ENCODE measurements at places on chromosomes 5 and 9.

DNA sequence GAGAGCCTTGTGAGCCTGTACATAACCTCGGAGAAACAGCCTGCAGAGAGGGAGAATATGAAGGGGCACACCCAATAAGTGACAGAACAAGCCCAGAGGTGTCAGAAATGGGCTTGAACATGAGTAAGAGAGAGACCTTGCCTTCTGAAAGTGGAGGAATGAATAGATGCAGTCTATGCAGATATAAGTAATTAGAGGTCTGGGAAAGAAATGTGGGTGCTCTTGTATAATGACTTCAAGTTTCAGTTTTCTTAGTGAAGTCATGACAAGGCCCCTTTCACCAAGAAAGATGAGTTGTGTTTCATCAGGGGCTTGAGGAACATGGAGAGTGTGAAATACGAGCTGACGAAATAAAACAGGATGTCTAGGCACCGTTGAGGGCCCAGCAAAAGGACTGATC lies 15.1 kb downstream of the GRAMD2B start:
- DNase-seq, result no peak

DNA sequence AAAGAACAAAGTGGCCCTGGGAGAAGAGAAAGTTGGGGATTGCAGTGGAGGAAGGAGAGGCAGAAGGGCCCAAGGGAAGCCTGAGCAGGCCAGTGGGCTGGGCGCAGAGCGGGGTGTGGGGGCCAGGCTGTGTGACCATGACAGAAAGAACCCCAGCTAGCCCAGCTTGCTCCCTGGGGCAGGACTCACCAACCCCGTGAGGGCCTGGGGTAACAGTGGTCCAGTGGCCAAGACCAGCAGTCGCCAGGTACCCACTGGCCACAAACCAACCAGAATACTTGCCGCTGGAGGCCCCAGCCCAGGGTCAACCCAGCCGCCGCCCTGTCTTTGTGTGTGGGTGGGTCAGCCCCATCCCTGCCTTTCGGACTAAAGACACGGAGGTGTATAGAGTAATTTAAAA lies 146.5 kb downstream of the CACNA1B start:
- no peak for DNase-seq

GRCh38 chr9:80175286-80176150 lies 603.8 kb downstream of the TLE4 start:
- no peak for DNase-seq

DNA sequence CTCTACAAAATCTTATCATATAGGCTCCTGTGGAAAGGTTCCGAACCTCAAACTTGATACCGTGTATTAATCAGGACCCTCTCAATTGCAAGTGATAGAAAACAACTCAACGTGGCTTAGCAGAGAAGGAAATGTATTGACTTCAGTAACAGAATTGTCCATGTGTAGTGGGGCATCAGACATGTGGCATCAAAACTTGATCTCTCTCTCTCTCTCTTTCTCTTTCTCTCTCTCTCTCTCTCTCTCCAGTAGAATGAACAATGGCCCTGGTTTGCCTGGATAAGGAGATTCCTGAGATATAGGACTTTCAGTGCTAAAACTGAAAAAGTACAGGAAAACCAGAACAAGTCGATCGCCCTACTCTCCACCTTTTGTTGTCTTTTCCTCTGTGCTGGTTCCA lies 168.2 kb downstream of the DRD1 start:
- no peak for DNase-seq

- DNase-seq, result no peak
Measured at GRCh38 chr5:140182075-140182711, 7.2 kb downstream of the CYSTM1 start.

GRCh38 chr5:88657906-88658775 lies 224.8 kb downstream of the MEF2C start:
- DNase-seq, result no peak

GRCh38 chr5:3288325-3288724 lies 307.3 kb upstream of the IRX1 start:
- no peak for DNase-seq

GRCh38 chr5:149886692-149887470 lies 57.7 kb downstream of the PDE6A start:
- DNase-seq, result no peak

DNA sequence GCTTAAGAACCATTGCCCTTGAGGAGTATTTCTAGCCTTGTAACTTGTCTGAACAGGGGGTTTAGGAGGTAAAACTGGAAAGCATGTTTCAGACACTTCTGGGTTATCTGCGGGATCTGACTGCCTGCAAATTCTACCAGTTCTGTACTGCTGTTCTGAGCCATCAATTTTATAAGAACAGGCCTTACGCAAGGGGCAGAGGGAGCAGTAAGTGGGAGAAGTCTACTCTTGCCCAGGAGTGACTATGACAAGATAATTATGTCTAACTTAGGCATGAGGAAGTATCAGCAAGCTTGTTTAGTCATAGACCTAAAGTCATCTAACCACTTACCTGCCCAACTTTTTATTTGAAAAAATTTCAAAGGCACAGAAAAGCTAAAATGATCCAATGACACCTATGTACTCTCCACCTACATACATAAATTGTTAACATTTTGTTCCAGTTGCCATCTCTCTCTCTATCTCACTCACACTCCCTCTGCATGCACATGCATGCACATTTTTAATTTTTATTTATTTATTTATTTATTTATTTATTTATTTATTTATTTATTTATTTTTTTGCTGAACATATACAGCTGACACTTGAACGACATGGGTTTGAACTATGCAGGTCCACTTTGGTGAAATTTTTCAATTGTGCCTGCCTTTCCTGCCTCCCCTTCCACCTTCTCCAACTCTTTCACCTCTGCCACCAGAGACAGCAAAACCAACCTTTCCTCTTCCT lies 18.4 kb upstream of the DEPDC1B start:
- no peak for DNase-seq

DNA sequence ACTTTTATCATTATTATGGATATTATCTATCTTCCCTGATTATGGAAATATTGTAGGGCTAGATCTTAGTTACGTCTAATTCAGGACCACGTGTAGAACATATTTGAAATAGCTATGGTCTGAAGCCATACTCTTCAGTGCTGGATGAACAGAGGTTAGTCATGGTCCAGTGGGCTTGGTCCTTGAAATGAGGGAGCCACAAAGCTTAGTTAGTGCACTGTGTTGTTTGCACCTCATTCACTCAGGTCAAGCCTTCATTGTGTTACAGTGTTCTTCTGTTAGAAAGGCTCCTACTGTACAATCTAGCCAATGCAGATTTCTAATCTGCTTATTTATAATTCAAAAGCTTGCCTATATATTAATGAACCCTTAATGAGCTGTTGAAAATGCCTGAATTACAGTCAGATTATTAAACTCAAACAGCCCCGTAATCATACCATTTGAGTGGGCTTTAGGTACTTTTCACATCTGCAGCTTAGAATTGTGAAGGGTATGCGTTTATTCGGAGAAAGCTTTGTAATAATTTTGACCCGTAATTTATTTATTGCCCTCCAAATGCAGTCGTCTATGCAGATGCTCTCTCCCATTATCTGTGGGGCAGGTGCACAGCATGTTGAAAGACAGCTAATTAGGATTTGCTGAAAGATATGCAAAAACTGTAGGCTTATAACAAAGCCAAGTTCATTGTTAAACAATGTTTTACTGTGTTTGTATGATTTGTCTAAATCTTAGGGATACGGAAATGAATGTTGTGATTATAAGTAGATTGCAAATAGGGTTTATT lies 164.9 kb downstream of the PBX3 start:
- no peak for DNase-seq

DNA sequence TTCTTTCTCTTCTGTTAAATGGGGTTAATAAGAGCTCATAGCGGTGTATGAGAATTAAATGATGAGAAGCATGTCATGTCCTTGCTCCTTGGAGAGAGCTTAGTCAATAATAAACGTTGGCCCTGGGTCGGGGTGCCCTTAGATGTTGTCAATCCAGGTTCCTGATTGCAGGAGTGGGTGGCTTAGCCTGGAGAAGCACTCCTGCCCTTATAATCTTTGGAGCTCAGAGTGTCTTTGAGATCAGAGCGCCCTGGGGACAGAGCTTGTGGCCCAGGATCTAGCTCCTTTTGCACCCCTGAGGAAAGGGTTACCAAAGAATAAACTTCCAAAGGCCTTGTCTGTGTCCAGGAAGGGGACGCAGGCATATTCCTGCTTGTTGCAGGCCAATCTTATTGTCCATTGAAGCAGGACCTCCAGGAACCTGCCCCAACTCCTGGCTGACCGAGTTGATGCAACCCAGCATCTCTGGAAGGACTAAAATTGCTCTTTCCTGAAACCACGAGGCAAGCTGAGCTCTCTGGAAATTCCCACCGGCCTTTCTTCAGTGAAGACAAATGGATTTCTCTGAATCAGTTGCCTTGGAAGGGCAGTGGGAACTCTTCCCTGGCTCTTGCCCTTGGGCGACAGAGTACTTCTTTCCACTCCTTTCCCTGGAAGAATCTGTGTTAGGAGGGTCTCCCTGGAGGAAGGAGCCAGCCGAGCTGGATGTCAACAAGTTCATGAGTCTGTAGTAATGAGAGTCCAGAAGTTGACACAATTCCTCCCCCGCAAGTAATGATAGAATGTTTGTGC lies 6.4 kb upstream of the AMBP start:
- no peak for DNase-seq

DNA sequence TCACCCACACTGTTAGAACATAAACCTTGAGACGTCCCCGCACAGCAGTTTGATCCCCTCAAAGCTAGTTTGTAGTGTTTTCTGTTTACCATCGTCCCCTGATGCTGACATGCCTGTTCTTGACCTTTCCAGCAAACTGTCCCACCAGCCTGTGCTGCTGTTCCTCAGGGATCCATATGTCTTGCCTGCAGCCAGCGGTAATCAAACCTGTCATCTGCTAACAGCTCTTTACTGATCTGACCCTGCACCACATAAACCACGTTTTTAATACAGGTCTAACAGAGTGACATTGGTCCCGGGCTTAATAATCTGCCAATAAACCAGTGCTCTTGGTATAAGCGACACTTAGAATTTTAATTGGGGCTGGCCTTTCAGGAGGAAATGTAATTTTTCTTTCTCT lies 34.7 kb downstream of the PPIC start:
- no peak for DNase-seq

DNA sequence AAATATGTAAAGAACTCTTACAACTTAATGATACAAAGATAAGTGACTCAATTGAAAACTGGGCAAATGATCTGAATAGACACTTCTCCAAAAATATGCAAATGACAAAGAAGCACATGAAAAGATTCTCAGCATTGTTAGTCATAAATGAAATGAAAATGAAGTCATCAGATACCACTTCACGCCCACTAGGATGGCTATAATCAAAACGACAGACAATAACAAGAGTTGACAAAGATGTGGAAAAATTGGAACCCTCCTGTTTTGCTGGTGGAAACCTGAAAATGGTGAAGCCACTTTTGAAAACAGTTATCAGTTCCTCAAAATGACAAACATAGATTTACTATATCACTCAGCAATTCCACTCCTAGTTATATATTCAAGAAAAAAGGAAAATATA lies 7.9 kb upstream of the SYK start:
- no peak for DNase-seq

DNA sequence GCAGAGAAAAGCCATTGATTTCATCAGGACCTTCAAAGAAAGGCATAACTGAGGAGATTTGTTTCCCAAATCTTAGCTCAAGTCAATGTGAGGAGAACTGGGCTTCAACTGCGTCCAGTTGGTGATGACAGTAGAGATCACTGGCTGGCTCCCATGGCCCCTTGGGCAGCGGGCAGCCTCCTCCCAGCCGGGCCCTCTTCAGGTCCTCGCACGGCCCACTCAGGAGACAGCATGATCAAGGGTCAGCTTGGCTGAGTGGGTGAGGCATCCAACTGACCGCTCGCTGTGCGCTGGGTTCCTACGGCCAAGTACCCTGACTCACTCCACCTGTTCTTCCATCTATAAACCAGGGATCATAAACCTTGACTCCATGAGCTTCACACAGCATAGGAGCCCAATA lies 274.0 kb downstream of the NSG2 start:
- DNase-seq, result no peak

DNA sequence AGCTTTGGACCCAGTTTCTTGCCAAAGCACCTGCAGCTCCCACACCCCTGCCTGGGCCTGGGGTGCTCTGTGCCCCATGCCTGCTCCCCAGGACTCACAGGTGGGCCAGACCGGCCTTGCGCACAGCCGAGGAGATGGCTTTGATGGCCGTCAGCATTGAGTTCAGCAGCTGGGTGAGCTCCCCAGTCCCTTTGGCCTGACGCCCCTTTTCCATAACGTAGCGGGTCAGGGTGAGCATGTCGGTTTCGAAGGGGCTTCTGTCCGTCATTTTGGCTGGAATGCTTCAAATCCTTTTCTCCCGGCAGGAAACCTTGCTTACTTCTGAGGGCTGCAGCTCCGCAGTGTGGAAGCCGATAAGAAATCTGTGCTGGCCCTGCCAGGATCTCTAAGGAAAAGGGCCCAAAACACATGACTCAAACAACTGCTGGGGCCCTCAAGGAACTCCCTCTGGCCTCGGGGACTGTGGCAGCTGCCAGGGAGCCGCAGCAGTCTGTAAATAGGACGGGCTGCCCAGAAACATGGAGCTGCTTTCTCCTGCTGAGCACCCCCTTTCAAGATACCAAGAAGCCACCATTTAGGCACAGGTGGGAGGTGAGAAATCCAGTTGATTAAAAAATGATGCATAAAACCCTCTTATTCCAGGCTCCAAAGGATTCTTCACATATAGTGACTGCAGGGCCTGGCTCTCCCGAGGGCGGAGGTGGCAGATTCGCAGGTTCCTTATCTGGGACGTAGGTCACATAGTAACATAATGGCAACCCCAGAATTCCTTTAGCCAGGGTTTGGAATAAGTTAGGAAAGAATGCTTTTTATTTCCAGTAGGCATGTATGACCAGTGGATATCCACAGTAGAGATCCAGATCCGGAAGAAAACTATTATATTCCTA lies at the start of gene FBP2:
FBP2 (minus strand) TSS at position 366 of the 887 bp plus-strand sequence; CDS start at position 268, 98 bp downstream.
- DNase-seq, result no peak

- no peak for DNase-seq
Measured at GRCh38 chr5:173823721-173824567, 64.2 kb upstream of the CPEB4 start.

- no peak for DNase-seq
Measured at GRCh38 chr5:37900692-37901091, 60.9 kb upstream of the GDNF start.

DNA sequence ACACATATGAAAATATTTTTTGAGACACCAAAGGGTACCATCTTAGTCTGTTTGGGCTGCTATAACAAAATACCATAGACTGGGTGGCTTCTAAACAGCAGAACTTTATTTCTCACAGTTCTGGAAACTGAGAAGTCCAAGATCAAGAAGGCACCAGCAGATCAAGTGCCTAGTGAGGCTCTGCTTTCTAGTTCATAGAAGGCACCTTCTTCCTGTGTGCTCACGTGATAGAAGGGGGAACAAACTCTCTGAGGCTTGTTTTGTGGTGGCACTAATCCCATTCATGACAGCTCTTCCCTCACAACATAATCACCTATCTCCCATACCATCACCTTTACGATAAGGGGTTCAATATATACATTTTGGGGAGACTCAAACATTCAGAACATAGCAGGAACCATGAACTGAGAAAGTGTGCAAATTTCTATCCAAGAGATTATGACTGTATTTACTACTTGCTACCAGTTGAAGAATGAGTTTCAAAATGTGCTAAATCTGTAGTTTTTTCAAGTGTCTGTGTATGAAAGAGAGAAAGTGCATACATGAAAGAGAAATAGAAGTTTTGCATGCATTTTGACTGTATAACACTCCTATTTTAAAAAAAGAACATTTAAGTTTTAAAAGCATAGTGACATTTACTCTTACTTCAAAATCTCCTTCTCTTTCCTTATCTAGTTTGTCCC lies 207.3 kb downstream of the PARP8 start:
- no peak for DNase-seq

- DNase-seq, result no peak
Measured at GRCh38 chr5:141960018-141960417, 2.0 kb upstream of the PCDH12 start.
